ENCODE measurements at places on chromosomes 11 and 22. TPM values are rescaled to one million over a fixed set of nuclear protein-coding genes. Genes with fewer than 3 reads are reported as not detected.
A peak's percentile ranks its signal among the peaks of the same experiment; 100 is the strongest.

PGM2L1 gene
- 8.4 TPM for total RNA-seq

MMP27 gene
- not detected for total RNA-seq

KCNJ5 gene
- total RNA-seq = not detected

DNA sequence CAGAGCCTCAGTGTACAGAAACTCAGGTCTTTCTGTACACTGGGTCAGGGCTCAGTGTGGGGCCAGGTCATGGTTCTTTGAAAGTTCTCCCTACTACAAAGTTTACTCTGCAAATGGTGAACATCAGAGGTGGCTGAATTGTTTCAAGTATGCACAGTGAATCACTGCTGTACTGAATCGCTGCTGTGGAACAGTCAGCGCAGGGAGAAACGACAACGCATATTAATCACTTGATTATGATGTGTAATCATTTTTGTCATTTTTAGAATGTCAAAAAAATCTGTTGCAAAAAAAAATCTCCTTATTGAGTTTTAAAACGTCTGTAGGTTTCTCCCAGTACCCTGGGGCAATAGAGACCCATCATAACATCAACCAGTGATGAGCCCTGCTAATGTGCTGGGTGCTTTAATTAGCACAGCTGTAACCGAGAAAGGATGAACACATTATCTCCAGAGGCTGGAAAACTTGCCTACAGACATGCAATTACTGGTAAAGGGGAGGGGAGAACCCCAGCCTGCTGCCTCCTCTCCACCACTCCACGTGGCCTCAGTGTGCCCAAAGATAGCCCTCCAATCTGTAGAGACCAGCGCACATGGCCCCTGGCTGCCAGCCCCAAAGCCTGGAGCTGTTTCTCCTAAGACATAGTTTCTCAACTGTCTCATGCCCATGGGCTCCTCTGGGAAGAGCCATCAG is 12.8 kb downstream of the ARRB1 start:
- H3K36me3 ChIP-seq = peaks cover 4% of the 10 kb centered on the region
- peak overlapping the region; percentile 91 for H3K27ac ChIP-seq
- peaks cover 75% of the 10 kb centered on the region for H3K4me1 ChIP-seq
- H3K4me3 ChIP-seq = no peak overlapping the region
- H3K27me3 ChIP-seq = no peaks in the 10 kb centered on the region

- H3K4me1 ChIP-seq = no peaks in the 10 kb centered on the region
- DNase-seq = no peak
- peaks cover 3% of the 10 kb centered on the region for H3K27me3 ChIP-seq
- H3K27ac ChIP-seq = no peak overlapping the region
Measured at GRCh38 chr11:113124006-113124405, 162.8 kb downstream of the NCAM1 start.

DNA sequence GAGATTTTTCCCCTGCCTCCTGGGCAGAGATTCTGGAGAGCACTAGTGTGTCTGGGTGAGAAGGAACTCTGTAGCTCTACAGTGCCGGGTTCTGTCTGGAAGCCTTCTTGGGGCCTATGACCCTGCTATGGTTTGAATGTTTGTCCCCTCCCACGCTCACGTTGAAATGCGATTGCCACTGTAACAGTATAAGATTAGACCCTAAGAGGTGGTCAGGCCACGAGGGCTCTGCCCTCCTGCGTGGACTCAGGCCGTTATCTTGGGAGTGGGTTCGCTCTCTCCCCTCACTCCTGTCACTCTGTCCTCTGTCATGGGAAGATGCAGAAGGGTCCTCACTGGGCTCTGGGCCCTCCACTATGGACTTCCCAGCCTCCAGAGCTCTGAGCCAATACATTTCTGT is 3.5 kb downstream of the AP5B1 start:
- peaks cover 11% of the 10 kb centered on the region for H3K4me1 ChIP-seq
- no peaks in the 10 kb centered on the region for H3K27me3 ChIP-seq
- no peak overlapping the region for H3K4me3 ChIP-seq

GRCh38 chr11:79440571-79441460 is at the start of gene TENM4:
Gene TENM4 (minus strand): TSS chr11:79441030. CDS start chr11:79069944, 371,086 bp downstream.
- H3K27me3 ChIP-seq = peaks cover 70% of the 10 kb centered on the region
- peak within 1 kb of the TSS; percentile 48 for H3K4me3 ChIP-seq
- peaks cover 8% of the 10 kb centered on the region for H3K4me1 ChIP-seq
- no peak within 1 kb of the TSS for H3K27ac ChIP-seq

GRCh38 chr11:101862391-101863233 is 52.2 kb upstream of the CEP126 start:
- peaks cover 5% of the 10 kb centered on the region for H3K27me3 ChIP-seq
- H3K27ac ChIP-seq = no peak overlapping the region
- no peaks in the 10 kb centered on the region for H3K36me3 ChIP-seq
- no peak for DNase-seq

GRCh38 chr11:12139144-12139881 is 28.9 kb downstream of the MICAL2 start:
- H3K4me1 ChIP-seq = peaks cover 66% of the 10 kb centered on the region
- DNase-seq = no peak
- peaks cover 32% of the 10 kb centered on the region for H3K36me3 ChIP-seq
- no peak overlapping the region for H3K4me3 ChIP-seq
- H3K27ac ChIP-seq = no peak overlapping the region
- no peaks in the 10 kb centered on the region for H3K27me3 ChIP-seq

Data from activated CD4-positive, alpha-beta T cell treated with anti-CD3 and anti-CD28 coated beads, Interleukin-2, amount 10 ng/mL, durations not matched to agents 7 days and 5 days (primary cell).